Colonic mucosa (tissue), 4 donors: ENCODE measurements at places on chromosomes 1 and 21. TPM values are rescaled to one million over a fixed set of nuclear protein-coding genes. Genes with fewer than 3 reads are reported as not detected.

AURKAIP1 gene
- total RNA-seq, result 332 TPM

NEGR1 gene
- 4.0 TPM for total RNA-seq

RCSD1 gene
- total RNA-seq, result 4.7 TPM

PAQR6 gene
- 2.9 TPM for total RNA-seq

DNA sequence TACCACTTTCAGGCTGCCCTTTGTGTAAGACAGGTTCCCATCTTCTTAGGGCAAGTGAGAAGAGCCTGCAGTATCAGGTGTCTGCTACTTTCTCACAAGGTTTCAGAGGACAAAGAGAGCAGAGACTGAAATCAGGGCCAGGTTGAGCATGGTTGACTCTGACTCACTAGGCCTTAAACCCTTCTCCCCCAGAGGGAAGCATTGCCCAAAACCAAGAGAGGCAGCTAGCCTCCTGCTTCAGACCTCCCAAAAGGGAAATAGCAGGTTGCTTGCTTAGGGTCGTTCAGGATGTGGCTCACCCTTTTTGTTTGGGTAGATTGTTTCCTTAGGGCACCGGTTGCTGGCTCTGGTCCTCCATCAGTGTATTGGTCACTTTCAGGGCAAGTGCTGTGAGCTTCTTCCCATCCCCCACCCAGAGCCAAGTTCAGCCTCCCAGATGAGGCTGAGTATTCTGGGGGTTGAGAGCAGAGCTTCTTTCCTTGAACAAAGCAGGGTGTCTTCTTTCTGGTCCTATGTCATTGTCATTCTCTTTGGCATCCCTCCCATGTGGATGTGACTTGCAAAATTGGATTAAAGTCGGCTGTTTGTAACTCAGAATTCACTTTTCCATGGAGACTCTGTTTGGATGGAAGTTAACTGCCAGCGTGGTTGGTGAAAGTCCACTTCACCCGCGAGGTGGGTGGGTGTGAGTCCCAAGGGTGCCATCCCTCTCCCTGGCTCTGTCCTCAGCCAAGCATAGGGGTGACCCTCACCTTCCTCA lies 55.5 kb upstream of the GALNT2 start:
- no peaks in the 10 kb centered on the region for H3K36me3 ChIP-seq
- no peak for DNase-seq
- no peaks in the 10 kb centered on the region for H3K4me1 ChIP-seq
- no peaks in the 10 kb centered on the region for H3K27me3 ChIP-seq
- no peak overlapping the region for H3K4me3 ChIP-seq

DNA sequence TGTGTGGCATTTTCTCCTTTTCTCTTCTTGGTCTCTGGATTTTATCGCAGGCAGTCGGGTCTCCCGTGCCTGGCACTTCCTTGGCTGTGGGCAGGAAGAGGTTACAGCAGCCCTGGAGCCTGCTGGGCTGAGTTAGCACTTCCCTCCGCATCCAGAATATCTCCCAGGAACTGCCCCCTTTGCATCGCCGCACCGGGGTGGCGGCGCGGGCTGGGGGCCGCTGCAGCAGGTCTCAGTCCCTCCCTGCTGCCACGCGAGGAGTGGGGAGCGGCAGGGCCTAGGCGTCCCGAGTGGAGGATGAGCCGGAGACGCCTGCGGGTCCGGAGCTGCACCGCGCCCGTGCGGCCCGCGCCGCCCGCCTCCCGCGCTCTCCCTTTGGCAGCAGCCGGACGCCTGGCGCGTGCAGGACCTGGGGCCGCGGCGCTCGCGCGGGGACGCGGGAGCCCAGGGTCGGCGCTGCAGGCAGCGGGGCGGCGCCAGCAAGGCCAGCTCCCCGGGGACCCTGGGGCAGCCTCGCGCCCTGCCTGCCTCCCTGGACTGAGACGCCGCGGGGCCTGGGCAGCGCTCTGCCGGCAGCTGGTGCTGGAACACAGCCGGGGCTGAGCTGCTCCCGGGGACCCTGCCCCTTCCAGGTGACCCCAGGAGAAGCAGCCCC lies 192.8 kb downstream of the PRDM2 start:
- H3K4me3 ChIP-seq, result peak overlapping the region; percentile 48
- peak; percentile 33 for DNase-seq
- no peaks in the 10 kb centered on the region for H3K27me3 ChIP-seq
- no peak overlapping the region for H3K27ac ChIP-seq

DNA sequence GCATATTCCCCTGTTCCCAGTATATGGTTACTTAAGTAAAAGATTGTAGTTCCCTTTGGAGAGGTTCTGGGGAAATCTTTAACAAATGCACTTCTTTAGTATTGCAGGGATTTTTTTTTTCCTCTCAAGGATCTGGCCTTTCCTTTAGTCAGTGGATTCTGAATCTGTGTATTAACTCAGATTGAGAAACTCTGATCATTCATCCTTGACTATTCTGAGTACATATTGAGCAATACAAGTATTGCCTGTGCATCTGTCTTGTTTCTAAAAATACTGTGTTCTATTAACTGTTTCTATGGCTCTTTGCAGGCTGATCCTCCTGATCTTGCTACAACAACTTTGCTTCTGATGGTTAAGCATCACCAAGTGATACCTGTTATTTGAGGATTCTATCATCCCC lies 67.8 kb upstream of the FGGY start:
- no peaks in the 10 kb centered on the region for H3K36me3 ChIP-seq
- H3K4me3 ChIP-seq, result no peak overlapping the region
- H3K4me1 ChIP-seq, result no peaks in the 10 kb centered on the region
- H3K27ac ChIP-seq, result no peak overlapping the region
- H3K27me3 ChIP-seq, result no peaks in the 10 kb centered on the region

GRCh38 chr1:187326557-187326956 lies 497.8 kb downstream of the PLA2G4A start:
- no peaks in the 10 kb centered on the region for H3K27me3 ChIP-seq
- H3K4me3 ChIP-seq, result no peak overlapping the region
- H3K27ac ChIP-seq, result no peak overlapping the region
- DNase-seq, result no peak
- H3K4me1 ChIP-seq, result no peaks in the 10 kb centered on the region
- no peaks in the 10 kb centered on the region for H3K36me3 ChIP-seq

DNA sequence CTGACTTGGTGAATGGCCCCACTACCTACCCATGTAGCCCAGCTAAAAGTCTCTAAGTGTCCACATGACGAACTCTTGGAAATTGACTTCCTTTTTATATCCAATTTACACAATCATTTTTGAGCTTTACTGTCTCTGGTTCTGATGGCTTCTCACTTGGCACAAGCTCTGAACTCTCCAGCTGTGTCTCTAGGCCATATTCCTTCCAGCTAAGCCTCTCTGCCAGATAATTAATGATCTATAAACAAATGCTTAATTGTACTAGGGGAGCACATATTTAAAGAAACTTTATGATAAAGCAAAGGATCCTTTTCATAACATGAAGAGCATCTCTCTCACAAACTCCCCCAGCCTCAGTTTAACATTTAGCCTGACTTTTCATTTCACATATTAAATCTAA lies 16.3 kb upstream of the BEND5 start:
- no peaks in the 10 kb centered on the region for H3K4me1 ChIP-seq
- H3K36me3 ChIP-seq, result no peaks in the 10 kb centered on the region
- no peak for DNase-seq
- H3K27ac ChIP-seq, result no peak overlapping the region
- H3K4me3 ChIP-seq, result no peak overlapping the region

GRCh38 chr1:177880339-177880891 lies 89.4 kb downstream of the SEC16B start:
- H3K4me3 ChIP-seq, result no peak overlapping the region
- no peaks in the 10 kb centered on the region for H3K4me1 ChIP-seq
- H3K27ac ChIP-seq, result no peak overlapping the region
- H3K36me3 ChIP-seq, result no peaks in the 10 kb centered on the region
- H3K27me3 ChIP-seq, result no peaks in the 10 kb centered on the region
- DNase-seq, result no peak

DNA sequence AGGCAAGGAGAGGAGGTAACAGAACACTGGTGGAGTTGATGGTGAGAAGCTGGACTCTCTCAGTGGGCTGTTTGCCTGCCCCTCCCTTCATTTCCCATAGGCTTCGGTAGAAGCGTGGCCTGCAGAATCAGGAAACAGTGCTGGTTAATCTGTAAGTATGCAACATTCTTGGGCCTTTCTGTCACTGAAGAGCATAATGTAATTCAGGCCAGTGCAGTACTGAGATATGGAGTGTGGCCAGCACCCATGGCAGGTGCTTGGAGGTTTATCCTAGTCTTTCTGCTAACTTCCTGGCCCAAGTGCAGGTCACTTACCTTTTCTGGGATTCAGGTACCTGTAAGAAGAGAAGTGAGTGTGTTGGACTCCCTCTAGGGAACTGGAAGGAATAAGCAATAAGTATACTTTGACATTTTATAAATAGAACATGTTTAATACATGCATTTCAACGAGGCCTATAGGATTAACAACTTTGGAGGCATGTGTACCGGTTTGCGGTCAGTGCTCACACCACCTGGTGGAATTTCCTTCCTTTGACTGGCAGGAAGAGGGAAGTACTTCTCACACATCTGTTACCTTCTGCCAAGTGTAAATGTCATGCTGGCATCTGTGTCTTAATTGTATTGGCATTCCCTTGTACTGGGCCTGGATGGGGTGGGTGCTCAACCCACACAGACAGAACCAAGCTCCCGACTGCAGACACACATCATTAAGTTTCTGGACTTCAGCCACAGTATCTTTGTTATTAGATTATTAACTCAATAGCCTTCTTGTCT lies 105.5 kb downstream of the KIF26B start:
- no peaks in the 10 kb centered on the region for H3K4me1 ChIP-seq
- no peaks in the 10 kb centered on the region for H3K36me3 ChIP-seq
- H3K4me3 ChIP-seq, result no peak overlapping the region
